ENCODE measurements at places on chromosomes 12 and 14.

DNA sequence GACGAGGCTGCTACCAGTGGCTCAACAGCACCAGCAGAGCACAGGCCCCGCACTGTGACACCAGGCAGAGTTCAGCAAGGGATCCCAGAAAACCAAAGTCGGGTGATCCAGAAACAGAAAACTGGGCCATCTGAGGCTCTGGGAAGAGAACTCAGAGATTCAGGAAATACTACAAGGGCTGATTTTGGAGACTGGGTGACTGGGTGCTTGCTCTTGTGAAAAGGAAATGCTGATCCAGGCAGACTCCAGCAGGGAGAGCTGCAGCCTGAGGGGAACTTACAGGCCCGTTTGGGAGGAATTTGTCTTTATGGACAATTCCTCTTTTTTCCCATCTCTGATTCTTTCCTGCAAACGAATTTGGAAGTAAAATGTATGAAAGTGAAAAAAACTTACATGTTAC is 28.2 kb downstream of the FOXN3 start:
- no peak for DNase-seq

DNA sequence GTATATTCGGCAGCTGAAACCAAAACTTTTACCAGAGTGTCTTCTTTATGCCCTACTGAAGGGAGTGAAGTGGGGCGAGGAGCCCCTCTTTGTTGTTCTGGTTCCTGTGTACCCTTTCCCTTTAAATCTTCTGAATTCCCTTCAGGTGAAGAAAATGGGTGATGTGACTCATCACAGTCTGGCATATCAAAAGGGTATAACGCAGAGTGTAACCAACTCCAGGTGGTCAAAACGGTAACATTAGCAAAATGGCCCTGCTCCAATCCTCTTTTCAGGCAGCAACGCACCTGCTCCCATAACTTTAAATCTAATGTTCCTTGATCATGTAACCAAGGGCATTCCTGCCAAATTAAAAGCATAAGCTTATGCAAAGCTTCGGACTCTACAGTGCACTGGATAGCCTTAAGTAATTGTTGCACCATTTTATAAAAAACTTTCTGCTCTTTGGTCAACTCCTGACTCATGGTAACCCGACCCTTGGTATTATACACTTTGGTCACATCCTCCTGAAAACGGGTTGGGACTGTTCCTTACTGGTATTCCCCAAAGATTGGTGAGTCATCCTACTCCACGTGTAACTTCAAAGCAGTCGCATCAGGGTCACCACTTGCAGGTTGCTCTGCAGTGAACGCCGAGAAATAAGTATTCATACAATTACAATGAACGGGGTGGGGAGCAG is 83.1 kb downstream of the KCNMB4 start:
- DNase-seq = no peak

DNA sequence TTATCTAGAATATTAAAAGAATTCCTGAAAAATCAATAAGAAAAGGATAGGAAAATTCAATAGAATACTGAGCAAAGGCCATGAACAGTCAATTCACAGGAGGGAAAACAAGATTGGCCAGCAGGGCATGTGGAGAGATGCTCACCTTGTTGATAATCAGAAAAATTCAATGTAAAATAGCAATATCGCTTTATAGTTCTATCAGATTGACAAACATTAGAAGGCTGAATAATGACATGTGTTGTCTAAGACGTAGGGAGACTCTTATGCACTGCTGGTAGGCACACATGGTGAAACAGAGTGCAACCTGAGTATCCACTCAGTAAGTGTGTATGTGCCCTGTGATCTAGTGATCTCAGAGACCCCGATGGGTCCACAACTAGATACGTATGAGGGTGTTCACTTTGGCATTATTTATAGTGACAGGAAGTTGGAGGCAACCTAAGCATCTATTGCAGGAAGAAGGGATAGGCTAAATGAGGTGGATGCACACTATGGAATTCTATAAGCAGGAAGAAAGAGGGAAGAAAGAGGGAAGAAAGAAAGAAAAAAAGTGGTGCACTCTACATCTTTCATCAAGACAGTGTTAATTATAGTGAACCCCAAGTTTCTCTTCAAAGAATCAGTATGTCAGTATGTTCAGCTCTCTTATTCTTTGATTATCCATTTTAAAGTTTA is 3.8 kb upstream of the ANKRD33 start:
- DNase-seq = no peak

DNA sequence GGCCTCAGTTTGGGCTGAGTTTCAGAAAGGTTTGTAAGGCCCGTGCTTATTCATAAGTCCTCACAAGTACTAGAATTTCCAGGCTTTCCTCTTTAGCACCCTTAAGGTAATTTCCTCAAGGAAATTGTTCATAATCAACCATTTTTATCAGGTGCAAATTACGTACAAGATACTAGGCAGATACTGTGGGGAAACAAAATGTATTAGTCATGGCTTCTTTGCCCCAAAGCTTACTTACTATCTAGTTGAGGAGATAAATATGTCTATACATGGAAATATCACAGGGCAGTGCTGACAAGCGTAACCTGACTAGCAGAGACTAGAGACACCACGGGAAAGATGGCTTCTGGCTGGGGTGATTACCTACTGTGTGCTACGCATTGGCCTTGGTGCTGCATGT is 22.5 kb downstream of the MAX start:
- DNase-seq = no peak

DNA sequence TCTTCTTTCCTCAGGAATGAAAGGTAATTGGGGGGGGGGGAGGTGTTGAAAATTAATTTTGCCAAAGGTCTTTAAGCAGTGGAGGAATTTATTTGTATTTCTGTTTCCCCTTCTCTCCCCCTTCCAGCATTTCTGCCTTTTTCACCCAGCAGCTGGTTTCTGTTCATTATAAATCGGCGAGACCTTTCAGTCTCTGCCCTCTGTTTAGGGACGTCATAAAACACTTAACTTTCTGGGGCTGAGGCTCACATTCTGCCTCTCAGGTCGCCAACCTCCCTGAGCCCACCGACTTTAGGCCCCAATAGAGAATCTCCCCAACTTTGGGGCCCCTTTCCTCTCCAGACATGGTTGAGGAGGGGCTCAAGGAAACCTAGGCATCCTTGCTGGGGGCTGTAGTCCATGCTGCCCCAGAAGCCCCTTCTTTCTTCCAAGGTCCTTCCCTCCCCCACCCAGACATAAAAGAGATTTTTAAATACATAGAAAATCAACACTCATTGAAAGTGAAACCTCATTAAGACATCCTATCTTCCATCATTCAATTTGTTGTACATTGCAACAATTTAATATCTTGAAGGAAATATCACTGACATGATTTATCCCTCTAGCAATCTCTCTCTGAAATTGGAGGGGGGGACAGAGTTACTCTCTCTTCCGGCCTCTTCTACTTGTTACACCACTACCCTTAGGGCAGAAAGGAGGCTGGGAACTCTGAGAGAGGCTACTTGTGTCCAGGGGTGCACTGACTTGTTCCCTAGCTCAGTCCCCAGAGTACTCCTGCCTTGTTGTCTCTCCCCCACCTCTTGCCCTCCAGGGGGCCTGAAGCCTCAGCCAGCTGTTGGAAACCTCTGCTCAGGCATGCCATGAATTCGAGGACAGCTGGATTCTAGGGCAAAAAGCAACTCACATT is 2.5 kb upstream of the HOXC6 start:
- no peak for DNase-seq

GRCh38 chr14:101497684-101498525 is 63.4 kb upstream of the DIO3 start:
- no peak for DNase-seq

DNA sequence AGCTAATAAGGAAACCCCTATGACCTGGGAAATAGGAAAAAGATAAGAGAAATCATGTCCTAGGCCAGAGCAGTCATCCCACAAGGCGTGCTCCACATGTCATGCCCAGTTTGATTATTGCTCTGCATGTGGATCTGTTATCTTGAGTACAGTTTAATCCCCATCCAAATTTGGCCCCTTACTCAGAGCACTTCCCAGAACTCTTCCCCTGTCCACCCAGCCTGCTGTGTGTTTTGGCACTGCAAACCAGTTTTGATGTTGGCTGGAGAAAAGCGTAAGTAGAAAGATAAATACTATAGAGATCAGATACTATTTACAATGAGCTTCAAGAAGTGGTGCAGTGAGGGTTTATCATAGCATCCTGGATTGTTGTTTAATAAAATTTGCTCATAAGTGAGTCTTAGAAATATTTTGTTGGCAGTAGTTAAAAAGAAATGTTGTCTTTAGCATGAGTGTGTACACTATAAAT is 83.8 kb downstream of the PTPRB start:
- no peak for DNase-seq

DNA sequence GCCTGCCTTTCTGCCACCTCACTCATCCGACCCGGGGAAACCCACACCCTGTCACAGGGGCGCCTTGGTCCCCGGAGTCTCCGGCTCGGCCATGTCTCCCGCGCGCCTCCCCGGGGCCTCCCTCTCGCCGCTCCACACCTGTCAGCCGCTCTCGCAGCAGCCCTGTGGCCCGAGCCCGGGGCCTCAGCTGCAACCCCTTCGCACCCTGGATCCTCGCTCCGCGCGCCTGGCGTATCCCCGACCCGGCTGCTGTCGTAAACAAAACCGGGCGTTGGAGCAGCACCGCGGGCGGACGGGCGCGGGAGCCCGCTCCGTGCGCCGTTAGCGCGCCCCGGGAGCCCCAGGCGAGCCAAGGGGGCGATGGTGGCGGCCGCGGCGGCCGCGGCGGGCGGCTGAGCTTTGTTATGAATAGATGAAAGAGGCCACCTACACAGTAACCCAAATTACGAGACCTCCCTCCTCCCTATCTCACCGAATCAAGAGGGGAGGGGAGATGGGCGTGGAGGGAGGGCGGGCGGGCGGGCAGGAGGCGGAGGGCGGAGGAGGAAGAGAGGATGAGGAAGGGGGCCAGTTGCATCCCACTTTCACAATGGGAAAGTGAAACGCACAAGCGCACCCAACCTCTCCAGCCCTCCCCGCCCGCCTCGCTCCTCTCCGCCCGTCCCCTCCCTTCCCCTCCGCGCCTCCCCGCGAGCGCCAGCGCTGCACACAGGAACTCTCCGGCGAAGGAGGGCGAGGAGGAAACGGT is at the start of gene PLXNC1:
TSS of gene PLXNC1 (plus strand) at position 587 of the 748 bp plus-strand sequence. CDS start 395 bp downstream, outside the sequence.
- peak; percentile 90 for DNase-seq

DNA sequence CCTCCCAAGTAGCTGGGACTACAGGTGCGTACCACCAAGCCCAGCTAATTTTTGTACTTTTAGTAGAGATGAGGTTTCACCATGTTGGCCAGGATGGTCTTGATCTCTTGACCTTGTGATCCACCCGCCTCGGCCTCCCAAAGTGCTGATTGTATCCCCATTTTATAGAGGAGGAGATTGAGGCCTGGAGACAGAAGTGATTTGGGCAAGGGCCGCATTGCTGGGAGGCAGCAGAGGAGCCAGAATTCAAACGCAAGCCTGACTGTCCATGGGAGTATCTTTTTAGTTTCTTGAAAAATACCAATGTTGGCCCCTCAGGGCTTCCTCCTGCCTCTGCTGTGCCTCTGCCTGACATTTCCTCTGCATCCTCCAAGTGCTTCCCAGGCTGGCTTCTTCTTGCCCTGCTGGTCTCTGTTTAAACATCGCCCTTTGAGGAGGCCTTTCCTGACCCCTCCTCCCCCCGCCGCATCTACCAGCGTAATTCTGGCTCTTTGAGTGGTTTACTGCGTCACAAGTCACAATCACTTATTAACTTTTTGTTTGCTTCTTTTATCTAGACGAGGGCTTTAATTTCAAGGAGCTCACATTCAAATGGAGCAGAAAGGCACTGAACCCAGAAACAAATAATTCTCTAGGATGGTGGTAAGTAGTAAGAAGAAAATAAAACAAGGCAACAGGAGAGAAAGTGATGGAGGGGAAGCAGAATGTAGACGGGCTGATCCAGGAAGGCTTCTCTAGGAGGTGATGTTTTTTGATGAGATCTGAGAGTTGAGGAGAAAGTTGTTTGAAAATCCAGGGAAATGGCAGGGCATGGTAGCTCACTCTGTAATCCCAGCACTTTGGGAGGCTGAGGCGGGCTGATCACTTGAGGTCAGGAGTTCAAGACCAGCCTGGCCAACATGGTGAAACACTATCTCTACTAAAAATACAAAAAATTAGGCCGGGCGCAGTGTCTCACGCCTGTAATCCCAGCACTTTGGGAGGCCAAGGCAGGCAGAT is 91.0 kb upstream of the MED13L start:
- DNase-seq = no peak

DNA sequence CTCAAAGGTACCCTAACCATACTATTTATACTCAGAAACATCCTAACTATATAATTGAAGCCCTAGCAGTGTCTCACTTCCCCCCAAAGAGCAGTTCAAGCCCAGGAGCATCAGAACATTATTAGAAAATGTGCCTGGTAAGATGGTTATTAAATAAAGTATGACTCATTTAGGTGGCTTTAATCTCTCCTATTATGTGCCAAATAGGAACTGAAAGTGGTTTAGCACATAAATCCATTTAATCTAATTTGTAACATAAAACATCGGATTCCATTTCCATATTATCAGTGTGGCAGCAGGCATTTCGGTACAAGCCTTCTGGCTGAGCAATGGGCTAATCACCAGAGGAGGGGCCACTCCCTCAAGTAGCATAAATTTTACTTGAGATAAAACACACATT is 395.2 kb upstream of the TMTC1 start:
- DNase-seq = no peak

GRCh38 chr14:67602995-67603545 is 3.0 kb upstream of the PIGH start:
- no peak for DNase-seq

DNA sequence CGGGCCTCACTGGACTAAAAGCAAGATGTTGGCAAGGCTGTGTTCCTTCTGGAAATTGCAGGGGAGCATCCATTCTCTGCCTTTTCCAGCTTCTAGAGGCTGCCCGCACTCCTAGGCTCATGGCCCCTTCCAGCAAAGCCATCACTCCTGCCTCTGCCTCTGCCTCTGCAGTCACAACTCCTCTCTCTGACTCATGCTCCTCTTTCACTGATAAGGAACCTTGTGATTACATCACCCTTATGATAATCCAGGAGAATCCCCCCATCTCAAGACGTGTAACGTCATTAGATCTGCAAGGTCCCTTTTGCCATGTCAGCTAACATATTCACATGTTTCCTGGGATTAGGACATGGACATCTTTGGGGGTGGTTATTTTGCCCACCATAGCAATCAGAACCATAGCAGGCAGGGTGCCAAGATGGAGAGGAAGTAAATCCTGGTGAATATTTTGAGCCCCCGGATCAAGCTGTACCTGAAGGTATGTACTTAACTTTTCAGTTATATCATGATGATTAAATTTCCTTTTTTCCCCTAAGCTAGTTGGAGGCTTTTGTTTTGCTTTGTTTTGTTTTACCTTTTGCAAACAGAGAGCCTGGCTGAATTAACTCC is 123.6 kb downstream of the SCARB1 start:
- DNase-seq = no peak

DNA sequence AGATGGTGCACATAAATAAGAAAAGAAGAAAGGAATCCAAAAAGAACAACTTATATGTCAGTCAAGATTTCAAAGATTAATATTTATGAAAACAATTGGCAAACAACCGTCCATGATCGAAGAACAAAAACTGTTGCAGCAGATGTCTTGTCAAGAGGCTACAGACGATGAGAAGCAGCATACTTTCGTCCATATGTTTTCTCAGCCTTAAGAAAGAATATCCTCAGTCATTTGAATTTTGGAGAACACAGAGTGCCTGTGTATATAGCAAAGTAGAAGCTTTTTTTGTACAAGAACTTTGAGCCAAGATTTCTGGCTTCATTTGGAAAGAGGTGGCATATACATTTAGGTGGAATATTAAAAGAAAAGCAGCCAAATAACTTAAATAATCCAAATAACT is 297.2 kb downstream of the ITPR2 start:
- DNase-seq = no peak

- no peak for DNase-seq
These were observed 3.3 kb upstream of the BHLHE41 start for GRCh38 chr12:26128168-26128567.
